ENCODE measurements at places on chromosomes 1 and 21.

GRCh38 chr1:184368354-184368753 lies 18.5 kb upstream of the C1orf21 start:
- DNase-seq = no peak

- no peak for DNase-seq
Measured at GRCh38 chr21:35002879-35003722, 46.0 kb downstream of the RUNX1 start.

DNA sequence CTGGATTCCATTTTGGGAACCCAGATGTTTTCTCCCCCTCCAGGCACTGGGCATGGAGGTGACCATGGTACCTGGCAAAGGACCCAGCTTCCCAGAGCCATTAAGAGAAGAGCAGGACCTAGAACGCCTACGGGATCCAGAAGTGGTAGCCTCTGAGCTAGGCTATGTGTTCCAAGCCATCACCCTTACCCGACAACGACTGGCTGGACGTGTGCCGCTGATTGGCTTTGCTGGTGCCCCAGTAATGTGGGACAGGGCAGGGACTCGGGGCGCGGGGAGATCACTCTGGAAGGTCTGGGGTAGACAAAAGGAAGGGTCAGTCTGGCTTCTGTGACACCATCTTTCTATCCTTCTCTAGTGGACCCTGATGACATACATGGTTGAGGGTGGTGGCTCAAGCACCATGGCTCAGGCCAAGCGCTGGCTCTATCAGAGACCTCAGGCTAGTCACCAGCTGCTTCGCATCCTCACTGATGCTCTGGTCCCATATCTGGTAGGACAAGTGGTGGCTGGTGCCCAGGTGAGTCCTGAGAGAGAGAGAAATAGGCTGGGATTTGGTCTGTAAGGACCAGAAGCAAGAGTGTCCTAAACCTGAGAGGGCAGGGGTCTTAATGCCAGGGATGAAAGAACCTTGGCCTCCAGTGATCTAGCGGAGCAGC lies 1.6 kb downstream of the UROD start:
- DNase-seq = no peak

- DNase-seq = no peak
Measured at GRCh38 chr21:17577701-17578100, 35.0 kb downstream of the BTG3 start.

GRCh38 chr1:15546641-15547040 lies 20.0 kb downstream of the DNAJC16 start:
- no peak for DNase-seq

- DNase-seq = no peak
Measured at GRCh38 chr1:181018901-181019681, 3.6 kb downstream of the STX6 start.

GRCh38 chr1:94765958-94766357 lies 54.2 kb upstream of the SLC44A3 start:
- no peak for DNase-seq

- no peak for DNase-seq
Measured at GRCh38 chr1:64933296-64934070, 32.9 kb downstream of the JAK1 start.

- DNase-seq = no peak
Measured at GRCh38 chr1:46535063-46535462, 16.4 kb downstream of the KNCN start.

GRCh38 chr1:196344453-196344852 lies 263.8 kb downstream of the KCNT2 start:
- DNase-seq = no peak

DNA sequence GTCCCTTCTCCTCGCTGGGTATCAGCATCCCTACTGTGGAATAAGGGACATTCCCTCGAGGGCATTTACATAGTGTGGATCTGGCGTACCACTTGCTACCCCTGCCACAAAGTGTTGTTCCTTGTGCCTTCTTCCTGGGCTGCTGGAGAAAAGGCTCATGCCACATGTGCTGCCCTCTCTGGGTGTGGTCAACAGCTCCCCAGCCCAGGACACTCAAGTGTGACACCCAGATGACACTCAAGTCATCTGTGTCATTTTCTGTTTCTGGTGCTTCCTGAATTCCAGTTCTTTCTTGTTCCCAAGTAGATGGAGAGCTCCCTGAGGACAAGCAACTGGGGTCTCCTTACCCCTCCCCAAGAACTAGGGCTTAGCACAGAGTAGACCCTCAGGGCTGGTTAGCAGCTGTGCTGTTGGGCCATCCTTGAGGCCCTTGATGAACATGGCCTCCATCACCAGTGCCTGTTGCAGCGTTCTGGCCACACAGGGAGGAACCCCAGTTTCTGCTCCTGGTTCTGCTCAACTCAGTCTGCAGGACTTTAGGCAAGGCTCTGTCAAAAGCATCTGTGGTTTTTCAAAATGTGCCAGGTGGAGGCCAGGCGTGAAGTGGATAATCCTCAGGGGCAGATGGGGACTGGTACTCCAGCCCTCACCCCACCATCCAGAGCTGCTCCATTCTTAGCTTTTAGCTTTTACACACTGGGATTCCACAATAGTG lies 49.0 kb upstream of the CLIC4 start:
- no peak for DNase-seq

DNA sequence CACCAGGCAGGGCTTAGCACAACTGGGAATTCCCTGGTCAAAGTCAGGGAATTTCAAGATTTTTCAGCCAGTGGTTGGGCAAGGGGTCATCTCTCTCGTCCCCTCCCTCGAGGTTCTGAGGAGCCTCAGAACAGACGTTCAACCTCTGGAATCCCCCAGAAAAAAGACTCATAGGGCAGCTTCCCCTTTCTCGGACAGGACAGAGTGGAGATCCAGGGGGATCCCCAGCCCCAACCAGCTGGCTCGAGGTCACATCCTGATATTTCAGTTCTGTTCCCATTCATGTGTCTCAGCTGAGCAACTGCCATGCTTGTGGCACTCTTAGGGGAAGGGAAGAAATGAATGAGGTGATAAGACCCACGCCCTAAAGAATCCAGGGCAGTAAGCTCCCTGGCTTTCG lies 4.9 kb upstream of the LAD1 start:
- no peak for DNase-seq

- no peak for DNase-seq
Measured at GRCh38 chr1:10549904-10550664, 75.3 kb downstream of the PEX14 start.

DNA sequence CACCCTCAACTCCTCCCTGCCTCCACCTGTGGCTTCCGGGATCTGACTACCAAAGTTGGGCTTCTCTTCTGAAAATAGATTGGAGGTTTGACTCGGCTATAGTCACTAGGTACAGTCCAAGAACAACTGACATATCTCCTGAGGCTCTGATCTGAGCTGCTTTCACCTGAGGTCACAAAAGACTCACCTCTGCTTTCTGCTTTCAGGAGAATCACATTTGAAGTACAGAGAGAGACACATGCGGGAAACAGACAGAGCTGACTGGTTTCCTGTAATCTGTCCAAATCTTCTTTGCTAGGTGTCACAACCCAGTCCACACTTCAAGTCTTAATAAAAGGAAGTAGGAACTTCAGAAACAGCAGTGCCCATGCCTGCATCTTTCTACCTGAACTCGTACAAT lies 245.4 kb upstream of the CHRM3 start:
- no peak for DNase-seq

DNA sequence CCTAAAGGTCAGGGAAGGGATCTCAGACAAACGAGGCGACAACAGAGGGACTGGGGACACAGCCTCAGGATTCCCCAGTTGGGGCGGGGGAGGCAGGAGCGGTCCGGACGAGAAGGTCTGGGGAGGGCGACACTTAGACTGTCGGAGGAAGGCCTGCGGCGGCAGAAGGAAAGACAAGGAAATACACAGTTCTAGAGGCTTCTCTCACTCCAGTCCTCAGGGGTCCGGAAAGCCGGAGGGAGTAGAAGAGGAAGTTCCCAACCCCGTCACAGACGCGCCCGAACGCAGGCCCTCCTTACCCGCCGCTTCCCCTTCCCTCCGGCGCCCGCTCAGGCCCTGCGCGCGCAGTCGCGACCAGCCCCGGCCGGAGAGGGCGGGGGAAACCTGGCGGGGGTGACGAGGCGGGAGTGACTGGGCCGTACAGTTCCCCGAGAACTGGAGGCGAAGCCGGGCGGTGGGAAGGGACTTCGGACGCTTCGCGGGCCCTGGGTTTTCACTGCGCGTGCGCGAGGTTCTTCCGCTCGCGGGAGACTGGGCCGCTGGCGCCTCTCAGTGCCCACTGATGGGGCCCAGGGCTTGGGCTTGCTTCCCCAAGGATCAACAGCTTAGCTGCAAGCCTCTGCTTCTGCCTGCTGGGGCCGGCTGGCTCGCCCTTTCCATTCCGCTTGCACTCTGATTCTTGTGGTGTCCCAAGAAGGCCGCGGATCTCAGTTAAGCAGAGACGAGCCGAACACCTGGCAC lies at the start of gene IPP:
TSS of gene IPP (minus strand) at position 356 of the 741 bp plus-strand sequence. CDS start 4,242 bp downstream, outside the sequence.
- peak; percentile 84 for DNase-seq

- no peak for DNase-seq
Measured at GRCh38 chr1:226656601-226657277, 82.3 kb downstream of the ITPKB start.

DNA sequence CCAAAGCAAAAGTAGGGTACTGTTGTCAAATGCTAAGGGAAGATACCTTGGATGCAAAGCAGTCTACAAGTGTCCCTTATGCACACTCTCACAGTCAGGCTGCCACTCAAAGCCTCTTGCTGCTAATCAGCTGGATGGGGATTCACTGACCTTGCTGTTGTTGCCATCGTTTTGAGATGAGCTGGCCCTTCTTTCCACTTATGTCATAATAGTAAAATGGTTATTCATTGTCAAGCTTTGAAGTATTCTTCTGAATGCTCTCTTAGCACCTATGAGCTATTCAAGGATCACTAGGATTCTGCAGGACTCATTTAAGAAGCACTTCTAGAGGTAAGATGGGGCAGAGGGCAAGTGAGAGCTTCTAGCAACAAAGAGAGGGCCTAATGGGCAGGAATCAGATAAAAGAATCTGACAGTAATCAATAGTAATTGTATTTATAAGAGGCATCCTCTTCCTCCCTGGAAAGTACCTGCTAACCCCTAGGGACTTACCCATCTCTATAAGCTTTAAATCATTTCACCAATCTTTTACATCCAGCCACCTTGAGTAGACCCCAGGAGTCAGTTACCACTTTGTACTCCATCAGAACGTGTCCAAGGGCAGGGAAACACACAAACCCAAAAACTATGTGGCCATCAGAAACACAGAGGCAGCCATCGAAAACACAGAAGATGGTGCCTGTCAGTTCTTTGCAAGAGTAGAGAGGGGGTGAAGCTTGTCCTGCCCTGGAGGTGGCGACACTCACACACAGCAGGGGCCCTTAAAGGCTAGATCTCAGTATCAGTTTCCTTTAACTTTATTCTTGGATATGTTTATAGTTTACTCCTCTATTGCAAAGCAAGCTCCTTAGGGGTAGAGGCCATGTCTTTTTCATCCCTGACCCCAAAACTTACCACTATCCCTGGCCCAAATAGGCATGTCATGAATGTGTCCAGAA lies 103.7 kb upstream of the NFIA start:
- no peak for DNase-seq

GRCh38 chr1:152141971-152142584 lies 16.9 kb downstream of the RPTN start:
- no peak for DNase-seq

DNA sequence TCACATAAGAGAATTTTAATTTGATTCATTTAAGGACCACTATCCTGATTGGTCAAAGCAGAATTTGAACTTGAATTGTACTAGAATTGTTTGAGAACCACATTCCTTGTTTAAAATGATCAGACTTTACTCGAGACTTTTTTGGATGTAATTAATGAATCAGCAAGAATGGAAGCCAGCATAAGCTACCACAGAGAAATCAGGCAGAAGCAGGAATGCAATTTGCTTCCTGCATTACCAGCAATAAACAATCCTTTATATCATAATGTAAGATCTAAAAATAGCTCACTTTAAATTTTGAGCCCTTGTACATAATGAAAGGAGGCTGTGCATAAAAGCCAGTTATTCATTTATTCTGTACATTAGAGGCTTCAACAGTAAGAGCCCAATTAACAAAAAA lies 119.8 kb upstream of the BACE2 start:
- DNase-seq = no peak

GRCh38 chr1:117098287-117098890 lies 23.2 kb downstream of the TRIM45 start:
- DNase-seq = no peak

DNA sequence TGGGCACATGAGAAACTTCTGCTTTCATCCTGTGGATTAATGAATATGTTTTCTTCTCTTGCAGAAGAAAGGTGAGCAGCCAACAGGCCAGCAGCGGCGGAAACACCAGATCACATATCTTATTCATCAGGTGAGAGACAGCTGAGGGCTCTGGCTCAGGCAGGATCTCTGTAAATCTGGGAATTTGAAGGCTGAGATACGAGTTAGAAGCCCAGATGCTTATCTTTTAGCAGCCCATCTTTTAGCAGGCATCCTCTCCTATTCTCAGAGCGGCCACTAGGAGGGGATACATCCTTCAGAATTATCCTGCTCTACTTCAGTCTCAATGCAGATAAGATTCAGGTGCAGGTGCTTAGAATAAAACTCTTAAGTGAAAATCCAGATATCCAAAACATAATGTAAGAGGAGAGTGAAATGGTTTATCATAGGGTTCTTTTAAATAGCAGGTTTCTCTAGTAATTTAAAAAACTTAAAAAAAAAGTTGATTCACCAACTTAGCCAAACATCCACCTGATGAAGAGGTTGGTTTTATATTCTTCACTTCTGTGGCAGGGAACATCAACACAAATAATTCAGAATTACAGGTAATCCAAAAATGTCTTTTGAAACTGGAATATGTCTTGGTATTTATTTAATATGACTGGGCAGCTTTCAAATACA lies 19.3 kb downstream of the SH2D2A start:
- DNase-seq = no peak

- DNase-seq = no peak
Measured at GRCh38 chr1:185531838-185532237, 202.4 kb upstream of the HMCN1 start.

DNA sequence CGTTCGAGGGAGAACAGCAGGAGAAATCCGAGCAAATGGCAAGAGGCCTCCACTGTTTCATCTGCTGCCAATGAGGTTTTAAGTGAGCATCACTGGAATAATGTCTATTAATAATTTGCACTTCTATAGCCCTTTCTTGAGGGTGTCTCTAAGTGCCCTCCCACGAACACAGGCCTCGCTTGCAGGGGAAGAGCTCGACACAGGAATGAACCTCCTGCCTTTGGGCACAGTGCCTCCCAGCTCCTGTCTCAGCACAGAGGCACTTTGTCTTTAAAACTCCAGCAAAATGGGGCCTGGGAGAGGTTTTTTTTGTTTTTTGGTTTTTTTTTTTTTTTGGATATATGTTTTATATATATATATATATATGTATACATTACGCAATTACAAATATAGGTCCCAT lies 56.6 kb downstream of the OLIG1 start:
- DNase-seq = no peak

Measured in stimulated activated CD8-positive, alpha-beta memory T cell treated with anti-CD3 and anti-CD28 coated beads, Interleukin-7, amount 100 ng/mL, for 4 hours (primary cell).